ENCODE measurements at places on chromosomes 1 and 21.
A peak's percentile ranks its signal among the peaks of the same experiment; 100 is the strongest.

DNA sequence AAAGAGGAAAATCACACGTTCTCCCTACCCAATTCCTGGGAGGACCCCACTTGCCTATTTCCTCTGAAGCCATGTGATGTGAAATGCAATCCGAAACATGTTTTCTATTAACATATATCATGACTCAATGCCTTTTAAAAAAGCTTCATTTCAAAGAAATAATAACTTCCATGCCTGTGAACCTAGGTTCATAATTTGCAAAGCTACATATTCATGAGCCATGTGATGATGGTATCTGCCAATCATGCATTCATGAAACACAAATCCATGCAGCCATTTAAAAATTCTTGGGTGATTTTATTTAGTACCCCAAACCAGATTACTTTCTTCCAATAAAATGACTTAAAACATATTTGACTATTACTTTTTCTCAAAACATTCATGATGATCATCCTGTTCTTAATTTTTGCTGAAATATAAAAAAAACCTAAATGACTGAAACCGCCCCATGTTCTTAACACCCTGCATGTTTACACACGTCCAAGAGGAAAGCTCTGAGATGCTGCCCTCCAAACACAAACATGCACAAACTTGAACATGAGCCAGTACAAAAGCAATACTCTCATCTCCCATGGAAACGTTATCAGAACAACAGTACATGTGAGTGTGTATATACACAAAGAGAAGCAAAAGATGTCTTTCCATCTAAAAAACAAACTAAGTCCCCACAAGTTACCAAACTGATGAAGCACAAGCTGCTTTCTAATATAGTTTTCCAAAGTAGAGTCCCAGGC, 140.1 kb downstream of the TGFBR3 start:
- DNase-seq: no peak

DNA sequence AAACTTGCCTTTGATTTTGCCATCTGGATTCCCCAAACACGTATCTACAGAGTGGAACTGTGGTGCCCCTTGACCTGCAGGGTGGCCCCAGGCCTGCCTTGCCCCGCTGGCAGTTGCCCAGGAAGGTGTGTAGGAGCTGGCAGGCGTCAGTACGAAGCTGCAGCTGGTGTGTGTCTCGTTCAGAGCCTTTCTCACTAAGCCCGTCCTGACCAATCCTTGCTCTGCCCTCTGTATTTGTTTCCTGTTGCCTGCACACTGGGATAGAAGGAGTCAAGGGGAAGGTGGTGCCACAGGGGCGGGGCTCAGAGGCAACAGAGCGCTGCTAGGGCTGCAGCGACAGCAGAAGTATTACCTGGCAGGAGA, 5.2 kb upstream of the VSIG8 start:
- no peak for DNase-seq

DNA sequence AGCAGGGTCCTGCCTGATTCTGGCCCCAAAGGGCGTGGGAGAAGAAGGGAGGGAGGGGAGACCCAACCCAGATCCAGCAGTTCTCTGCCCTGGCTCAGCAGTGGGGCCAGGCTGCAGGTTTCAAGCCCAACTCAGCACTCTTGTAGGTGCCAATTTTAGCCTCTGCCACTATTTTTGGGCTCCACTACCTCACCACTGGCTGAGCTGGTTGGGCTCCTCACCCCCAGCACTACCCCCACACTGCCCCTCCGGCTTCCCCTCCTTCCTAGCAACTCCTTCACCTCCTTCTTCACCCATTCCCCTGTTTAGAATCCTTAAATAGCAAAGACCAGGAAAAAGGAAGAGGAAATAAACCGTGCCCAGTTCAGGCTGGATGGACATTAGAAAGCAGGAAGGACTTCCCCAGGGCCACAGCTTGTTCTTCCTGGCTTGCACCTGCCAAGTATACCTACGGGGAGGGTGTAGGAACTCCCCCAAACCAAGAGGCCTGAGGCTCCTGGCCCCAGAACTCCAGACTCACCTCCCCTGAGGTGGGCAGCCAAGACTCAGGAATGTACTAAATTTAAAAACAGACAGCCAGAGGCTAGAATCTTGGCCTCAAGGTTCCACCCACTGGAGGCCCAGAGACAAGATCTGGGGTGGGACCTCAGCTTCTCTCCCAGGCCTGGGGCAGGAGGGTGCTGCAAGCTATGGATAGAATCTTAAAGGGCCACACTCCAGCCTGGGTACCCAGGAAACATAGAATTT, 1.4 kb upstream of the ARHGEF2 start:
- DNase-seq: no peak

- DNase-seq: no peak
Measured at GRCh38 chr1:107702946-107703571, 261.9 kb downstream of the VAV3 start.

GRCh38 chr1:52059321-52059720, 3.2 kb downstream of the BTF3L4 start:
- no peak for DNase-seq

DNA sequence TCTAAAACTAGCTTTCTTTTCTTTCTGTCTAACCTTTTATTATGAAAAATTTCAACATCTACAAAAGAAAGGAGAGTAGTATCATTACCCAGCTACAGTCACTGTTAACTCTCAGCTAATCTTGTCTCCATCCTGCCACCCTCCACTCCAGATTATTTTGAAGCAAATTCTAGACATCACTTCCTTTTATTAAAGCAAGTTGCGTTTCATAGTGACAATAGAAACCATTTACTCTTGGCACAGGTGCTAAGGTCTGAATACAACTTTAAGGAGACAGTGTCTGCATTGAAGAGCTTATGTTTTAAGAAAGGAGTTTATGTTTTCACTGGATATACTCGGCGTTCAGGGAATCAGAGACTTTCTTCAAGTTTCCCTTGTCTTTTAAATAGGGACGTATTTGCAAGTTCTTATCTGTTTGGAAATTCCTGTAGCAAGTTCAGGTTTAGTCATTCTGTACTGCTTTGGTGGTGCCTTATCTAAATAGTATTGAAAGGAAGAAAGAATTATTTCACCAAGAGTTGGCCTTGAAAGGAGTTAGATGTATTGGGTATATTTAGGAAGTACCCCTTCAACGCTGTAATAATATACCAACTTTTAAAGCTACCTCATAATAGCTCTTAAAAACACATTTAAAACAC, 42.7 kb downstream of the ITSN1 start:
- DNase-seq: no peak

DNA sequence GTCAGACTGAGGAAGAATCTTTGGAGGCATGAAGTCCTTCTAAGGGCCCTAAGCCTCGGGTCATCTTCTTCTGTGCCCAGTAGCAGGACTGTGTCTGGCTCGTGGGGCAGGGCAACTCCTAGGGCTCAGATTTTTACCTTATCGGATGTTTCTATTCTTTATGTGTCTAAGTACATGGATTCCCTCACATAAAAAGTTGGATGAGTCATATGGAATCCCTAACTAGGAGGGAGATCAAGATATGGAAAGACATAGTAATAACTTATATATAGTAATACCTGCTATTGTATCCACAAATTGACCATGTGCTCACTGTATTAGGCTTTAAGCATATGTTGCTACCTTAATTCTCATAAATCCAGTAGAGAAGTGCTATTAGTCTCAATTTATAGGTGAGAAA, 364.5 kb upstream of the CAMK1G start:
- DNase-seq: no peak

- DNase-seq: no peak
Measured at GRCh38 chr1:213659580-213660547, 327.9 kb upstream of the PROX1 start.

DNA sequence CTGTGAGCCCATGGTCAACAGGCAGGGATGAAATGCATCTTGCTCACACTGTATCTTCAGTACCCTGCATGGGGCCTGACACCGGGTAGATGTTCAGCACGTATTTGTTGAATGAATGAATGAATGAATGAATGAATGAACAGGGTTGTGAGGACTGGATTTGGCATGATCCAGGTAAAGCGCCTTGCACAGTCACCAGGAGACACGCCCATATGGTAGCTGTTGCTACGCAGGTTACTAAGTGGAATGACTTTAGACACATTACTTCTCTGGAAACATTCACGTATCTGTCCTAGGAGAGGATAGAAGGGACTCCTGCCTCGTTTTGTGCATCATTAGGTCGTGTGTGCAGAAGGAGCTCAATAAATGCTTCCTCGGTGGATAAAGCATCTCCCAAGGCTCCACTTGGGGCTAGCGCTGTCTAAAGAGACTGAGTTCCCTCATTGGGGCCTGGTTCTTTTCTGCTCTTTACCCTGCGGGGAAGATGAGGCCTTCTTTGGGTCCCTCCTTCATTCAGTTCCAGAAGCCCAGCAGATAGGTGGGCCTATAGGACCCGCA, 54.2 kb downstream of the NDUFS5 start:
- no peak for DNase-seq

- no peak for DNase-seq
Measured at GRCh38 chr1:26956321-26956720, 3.9 kb downstream of the KDF1 start.

DNA sequence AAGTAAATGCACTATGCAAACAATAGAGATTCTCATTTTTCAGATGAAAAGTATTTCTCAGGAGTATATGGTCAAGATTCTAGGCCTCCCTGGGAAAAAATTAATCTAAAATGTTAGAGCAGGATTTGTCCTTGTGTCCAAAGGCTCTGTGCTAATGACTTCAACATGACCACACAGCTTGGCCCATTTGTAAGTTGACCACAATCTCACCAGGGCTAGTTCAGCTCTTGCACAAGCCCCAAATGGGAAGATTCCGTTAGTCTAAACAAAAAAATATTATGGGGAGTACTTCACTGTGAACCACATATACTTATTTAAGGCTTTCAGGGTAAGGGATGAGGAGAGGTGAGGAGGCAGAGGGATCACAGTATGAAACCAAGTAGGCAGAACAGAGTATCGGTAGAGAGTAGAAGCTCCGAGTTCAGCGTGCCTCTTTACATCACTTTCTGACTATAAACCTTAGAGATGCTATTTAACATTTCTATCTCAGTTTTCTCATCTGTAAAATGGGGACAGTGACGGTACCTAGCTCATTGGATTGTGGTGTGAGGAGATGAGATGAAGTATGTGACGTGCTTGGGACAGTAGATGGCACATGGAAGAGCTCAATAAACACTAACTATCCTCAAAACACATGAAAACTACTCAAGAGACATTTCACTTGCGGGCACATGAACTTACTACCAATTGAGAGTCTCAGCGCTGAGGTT, 37.8 kb upstream of the CTTNBP2NL start:
- DNase-seq: no peak

DNA sequence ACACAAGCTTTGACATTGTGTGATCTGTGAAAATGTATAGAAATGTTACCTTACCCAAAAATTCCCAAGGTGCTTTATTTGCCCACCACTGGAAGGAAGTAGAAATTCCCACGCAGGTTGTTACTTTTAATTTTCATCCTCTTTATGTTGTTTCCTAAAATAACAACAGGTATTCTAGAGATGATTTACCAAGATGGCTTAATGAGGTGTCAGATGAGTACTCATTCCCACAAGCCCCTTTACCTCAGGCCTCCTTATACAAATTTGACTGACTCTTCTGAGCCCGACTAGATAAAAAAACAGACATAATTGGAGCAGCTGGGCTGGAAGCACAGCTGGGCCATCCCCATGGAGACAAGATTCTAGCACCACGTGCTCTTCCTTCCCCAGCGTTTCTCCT, 114.6 kb downstream of the LIPI start:
- no peak for DNase-seq

- no peak for DNase-seq
Measured at GRCh38 chr1:67948151-67949080, 102.0 kb downstream of the DIRAS3 start.

GRCh38 chr1:107599220-107599619, 365.8 kb downstream of the VAV3 start:
- DNase-seq: no peak

GRCh38 chr21:29295066-29295650, 3.6 kb upstream of the BACH1 start:
- DNase-seq: no peak

GRCh38 chr1:181142096-181142958, 53.8 kb downstream of the IER5 start:
- DNase-seq: peak; percentile 78

- no peak for DNase-seq
Measured at GRCh38 chr1:175133673-175134435, 58.7 kb downstream of the KIAA0040 start.

DNA sequence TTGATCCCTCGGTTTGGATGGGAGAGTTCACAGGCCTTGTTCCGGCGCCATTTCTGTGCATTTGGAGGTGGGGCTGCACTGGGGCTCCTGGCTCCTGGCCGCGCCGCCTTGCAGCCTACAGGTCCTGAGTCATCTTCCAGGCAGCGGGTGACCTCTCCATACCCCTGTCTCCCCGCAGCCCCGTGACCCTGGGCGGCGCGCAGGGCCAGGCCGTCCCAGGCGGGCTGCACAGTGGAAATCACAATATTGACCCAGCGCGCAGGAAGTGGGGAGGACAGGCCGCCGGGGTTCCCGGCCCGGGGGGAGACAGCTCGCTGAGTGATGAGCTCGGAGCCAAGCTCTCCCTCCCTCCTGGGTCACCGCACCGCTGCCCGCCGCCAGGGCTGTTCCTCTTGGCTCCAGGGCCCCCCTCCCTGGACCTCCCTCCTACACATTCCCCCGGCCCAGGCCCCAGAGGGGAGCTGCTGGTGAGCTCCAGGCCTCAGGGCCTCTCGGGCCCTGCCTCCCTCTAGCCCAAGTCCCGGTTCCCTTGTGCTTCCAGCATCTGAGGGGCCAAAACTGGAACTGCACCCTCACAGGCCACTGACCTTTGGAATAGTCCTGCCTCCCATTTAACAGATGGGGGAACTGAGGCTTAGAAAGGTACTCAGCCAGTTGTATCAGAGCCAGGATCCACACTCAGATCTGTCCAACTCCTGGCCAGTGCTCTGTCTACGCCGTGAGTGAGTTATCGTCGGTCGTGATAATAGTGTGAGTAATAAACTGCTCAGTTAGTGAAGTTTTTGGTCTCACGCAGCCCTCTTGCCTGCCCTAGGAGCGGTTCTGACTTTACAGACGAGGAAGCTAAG, 142.9 kb upstream of the WNT4 start:
- DNase-seq: no peak

GRCh38 chr1:87274851-87275250, 53.8 kb upstream of the LMO4 start:
- no peak for DNase-seq

GRCh38 chr1:206944703-206945102, 1.6 kb downstream of the PIGR start:
- no peak for DNase-seq

DNA sequence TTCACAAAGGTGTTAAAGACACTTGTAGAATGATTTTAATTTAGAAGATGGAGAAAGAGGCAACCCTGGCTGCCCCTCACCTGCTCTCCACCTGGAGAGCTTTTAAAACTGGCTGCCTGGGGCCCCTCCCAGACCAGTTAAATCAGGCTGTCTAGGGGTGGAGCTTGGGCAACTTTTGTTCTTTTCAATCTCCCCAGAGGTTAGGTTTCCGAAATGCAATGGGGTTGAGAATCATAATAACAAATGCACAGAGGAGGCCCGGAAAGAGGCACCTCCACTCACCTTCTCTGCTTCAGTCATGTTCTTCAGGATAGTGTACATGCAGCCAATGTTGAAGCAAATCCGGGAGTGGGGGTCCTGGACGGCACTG, 400 bp downstream of the NCF2 start:
- no peak for DNase-seq

- DNase-seq: no peak
Measured at GRCh38 chr1:163824006-163824405, 502.3 kb downstream of the NUF2 start.

GRCh38 chr1:220335668-220336067, 63.4 kb upstream of the RAB3GAP2 start:
- DNase-seq: no peak
